CMK (cell line): ENCODE measurements at places on chromosomes 4 and X.
A peak's percentile ranks its signal among the peaks of the same experiment; 100 is the strongest.

DNA sequence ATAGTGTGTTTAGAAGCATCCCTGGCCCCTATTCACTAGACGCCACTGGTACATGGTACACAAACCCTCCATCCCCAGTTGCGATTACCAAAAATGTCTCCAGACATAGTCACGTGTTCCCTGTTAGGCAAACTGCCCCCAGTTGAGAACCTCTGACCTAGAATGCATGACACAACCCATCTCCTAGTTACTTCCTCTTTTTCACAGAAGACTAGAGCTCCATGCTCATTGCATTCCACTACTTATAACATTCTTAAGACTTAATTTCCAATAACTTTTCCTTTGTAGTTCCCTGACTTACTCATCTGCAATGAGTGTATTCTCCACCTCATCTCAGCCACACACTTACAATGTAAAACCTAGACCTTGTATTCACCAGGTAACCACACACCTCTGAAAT is 68.6 kb downstream of the PRSS12 start:
- DNase-seq = no peak

GRCh38 chr4:141646969-141647368 is 10.6 kb downstream of the IL15 start:
- no peak for DNase-seq

- DNase-seq = no peak
Measured at GRCh38 chrX:103883533-103883932, 51.5 kb upstream of the RAB9B start.

DNA sequence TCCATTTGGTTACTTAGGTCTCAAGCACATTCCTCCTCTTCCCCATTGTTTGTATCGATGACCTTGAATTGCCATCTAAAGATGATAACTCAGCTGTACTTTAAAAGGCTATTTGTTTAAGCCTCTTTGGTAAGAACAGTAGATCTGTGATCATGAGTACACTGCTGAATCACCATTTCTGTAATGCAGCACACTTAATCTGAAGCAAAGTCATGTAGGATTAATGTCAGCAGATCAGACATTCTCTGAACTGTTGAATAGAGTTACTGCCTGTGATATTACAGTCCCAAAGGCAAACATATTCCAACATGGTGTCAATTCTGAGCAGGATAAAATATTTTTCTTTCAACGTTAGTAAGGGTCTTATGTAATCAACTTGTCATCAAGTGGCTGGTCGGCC is 631.6 kb downstream of the TECRL start:
- DNase-seq = no peak

- no peak for DNase-seq
Measured at GRCh38 chr4:133584714-133585113, 435.6 kb downstream of the PCDH10 start.

GRCh38 chr4:167717495-167717894 is 374.8 kb upstream of the ANXA10 start:
- DNase-seq = no peak

DNA sequence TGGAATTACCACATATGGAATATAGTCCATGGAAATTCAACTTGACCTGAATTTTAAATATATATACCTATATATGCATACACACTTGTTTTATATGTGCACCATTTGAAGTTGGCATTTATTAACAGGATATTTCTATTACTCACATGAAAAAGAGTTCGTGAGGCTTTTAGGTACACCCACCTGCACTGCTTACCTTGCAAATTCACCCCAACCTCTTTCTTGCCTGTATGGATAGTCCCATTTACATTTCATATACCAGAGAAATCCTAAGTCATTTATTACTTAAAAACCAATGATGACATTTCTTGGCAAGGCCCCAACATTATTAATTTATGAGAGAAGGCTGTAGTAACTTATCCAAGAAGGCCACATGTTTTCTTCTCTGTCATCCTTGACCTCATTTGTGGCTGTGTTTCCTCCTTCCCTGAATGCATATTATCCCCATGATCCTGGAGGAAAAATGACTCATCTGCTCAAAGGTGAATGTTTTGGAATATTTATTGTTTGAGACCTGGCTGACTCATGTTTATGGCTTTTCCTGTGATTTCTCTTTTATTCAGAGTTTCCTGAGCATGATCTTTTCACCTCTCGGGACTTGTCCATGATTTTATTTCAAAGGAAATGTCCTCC is 62.2 kb upstream of the FAM241A start:
- no peak for DNase-seq

DNA sequence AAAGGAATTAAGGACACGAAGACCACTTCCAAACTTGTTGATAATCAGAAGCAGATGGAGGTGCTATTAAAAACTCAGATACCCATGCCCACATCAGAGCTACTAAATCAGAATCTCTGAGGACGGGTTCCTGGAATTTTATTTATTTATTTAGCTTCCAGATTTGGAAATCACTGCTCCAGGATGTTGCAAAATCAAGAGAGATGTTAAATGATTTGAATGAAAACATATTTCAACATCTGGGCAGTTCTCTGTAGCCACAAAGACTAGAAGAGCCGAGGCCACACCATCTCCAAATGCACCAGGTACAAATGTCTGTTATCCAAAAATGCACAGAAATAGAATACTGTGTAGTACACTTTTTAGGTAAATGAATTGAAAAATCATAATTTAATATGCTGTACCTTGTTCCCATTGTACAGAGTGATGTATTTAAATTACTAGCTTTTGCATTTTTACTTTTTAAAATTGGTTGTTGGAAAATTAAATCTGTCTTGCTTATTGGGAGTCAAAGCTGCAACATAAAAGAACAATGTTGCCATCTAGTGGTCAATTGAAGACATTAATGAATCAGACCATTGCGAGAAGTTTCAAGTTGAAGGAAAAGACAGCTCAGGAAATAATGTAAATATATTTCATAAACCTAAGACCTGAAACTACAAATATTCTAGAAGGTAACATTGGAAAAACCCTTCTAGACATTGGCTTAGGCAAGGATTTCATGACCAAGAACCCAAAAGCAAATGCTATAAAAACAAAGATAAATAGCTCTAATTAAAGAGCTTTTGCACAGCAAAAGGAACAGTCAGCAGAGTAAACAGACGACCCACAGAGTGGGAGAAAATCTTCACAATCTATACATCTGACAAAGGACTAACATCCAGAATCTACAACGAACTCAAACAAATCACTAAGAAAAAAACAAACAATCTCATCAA is 151.3 kb upstream of the TTC29 start:
- peak; percentile 20 for DNase-seq

DNA sequence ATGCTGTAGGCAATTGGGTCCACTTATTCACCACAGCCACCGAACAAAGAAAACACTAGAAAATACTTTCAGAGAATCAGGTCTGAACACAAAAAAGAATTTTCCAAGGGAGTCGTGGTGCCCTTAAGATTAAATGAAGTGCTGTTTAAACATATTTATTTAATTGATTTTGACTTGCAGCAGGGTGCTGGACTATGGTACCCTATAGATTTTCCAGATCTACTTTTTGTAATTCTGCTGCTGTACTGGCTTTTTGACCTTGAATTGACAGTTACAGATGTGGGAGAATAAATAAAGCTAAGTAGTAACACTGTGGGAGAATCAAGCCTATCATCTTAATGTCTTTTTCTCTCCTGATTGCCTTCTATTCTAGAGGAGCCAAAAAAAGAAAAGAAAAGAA is 735.3 kb upstream of the FTHL17 start:
- DNase-seq = no peak

GRCh38 chr4:118732591-118733330 is 47.6 kb downstream of the METTL14 start:
- no peak for DNase-seq

DNA sequence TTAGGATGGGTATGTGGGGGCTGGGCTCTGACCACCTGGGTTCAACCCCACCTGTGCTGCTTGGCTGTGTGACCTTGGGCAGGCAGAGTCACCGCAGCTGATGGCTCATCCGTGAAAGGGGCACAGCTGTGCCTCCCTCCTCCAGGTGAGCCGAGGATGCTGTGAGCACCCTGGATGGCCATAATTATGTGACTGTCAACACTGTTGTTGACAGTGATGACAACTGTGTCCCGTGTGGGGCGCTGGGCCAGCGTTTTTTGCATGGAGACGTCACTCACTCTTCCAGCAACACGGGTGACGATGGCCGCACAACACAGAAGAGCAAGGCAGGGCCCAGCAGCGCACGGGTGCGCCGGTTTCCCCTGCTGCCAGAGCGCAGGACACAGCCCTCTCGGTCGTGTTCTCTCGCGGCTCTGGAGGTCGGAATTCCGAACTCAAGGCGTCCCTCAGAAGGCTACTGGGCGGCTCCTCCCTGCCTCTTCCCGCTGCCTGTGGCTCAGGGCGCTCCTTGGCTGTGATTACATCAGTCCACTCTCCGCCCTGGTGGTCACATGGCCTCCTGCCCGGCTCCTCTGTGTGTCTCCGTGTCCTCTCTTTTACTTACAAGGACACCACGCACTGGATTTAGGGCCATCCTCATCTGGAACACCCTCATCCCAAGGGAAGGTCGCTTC is 1.3 kb downstream of the SH3TC1 start:
- no peak for DNase-seq

DNA sequence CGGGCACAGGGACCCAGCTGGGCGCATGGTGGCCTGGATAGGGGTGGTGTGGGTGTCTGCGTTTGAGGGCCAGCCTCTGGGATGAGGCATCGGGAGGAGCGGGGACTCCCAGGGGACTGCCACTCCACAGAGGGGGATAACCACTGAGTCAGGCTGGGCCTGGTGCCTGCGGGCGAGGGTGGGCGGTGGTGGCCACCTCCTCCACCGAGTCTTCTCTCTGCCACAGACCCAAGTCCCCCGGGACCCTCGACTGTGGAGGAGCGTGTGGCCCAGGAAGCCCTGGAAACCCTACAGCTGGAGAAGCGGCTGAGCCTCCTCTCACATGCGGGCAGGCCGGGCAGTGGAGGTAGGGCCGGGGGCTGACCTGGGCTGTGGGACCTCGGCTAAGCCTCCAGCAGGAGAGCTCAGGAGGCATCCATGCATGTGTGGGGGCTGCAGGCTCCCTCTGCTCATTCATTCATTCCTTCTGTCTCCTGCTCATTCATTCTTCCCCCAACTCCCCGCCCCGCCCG is 26.4 kb downstream of the DOK7 start:
- no peak for DNase-seq

- no peak for DNase-seq
Measured at GRCh38 chrX:48468247-48468671, 1.8 kb downstream of the SLC38A5 start.

DNA sequence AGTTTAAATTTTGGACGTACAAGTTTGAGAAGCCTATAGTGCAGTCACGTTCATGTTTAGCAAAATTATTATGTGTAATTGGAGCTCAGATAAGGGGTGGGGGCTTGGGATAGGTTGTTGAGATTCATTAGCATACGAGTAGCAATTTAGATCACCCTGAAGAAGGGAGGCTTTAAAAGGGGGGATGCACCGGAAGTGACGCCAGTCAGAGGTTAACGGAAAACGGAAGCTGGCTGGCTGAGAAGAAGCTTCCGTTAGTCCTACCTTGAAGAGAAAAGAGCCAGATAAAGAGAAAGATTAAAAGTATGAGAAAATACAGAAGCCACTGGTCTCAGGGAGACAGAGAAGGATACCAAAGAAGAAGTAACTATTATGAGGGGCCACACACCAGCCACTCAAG is 1.1 kb upstream of the NXT2 start:
- DNase-seq = no peak

DNA sequence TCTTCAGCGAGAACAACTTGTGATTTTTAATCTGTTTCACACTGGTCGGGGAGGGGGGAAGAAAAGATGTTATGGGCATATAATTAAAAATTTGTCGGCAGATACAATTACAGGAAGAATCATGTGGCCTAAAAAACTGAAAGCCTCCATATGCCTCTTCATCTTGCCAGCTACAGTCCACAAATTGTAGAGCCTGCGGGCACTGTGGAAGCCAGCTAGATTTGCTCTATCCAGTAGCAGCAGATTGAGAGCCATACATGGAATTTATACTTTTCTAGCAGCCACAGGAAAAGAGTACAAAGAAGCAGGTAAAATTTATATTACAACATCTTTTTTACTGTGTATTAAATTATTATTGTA is 147.3 kb downstream of the TBL1X start:
- DNase-seq = no peak

DNA sequence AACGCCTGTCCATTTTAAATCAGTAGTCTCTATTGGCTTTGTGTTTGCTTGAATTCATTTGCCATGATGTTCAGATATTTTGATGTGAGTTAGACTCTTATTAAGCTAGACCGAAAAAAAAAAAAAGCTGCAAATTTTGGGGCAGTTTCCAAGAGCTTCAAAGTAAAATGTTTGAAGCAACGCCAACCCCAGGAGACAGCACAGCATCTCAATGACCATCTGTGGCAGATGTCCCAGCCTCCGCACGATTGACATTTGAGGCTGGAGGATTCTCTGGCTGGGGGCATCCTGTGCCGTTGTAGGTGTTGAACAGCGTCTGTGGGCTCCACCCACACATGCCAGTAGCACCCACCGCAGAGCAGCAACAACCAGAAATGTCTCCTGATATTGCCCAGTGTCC is 17.1 kb upstream of the ARSF start:
- DNase-seq = no peak

- DNase-seq = no peak
Measured at GRCh38 chr4:158043971-158044618, 128.7 kb downstream of the GASK1B start.

DNA sequence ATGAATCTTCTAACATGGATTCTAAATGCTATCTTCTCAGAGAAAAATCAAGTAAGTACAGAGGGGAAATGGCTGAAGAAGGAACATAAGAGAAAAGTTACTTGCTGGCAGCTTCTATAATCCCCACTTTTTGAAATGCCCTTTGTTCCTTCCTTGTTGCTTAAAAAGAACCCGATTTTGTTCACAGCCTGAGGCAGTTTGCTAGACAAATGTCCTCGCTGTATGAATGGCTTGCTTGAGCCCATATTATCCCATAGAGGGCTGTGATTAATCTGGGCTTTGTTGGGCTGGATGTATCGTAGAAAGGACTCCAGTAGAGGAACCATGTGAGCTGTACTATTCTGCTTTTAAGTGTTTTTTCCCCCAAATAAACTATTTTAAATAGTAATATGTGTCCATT is 134.3 kb upstream of the FGF13 start:
- DNase-seq = no peak

GRCh38 chrX:68721546-68721945 is 74.1 kb downstream of the STARD8 start:
- DNase-seq = no peak

DNA sequence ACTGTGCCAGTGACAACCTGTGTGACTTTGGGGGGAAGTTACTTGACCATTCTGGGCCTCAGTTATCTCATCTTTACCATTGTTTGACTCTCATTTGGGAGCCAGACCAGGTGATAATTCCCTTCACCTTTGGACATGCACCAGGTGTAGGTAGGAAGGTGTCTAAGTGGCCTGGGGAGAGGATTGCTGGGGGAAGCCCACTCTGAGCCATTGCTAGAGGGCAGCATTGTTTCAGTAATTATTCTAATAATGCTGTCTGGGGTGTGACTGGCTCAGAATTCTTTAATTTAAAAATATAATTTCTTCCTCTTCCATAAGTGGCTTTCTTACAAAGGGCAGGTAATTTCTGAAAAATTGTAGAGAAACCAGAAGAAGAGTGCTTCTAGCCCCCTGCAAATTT is 104.3 kb downstream of the RTL9 start:
- DNase-seq = no peak

DNA sequence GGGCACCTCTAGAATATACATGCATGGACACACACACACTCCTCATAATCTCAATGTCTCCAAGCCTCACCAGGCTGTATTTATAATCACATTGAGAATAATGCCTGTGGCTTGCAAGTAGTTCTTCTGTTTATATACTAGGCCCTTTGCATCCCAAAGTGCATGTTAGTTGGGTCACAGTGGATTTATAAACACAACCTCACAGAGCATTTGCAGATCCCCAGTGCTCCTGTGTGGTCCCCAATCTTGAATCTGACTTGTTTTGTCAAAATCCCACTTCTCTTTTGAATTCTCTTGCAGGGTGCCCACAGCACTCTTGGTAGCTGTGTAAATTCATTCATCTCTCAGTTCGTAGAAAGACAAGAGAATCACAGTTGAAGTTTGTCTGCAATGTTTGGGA is 49.6 kb upstream of the PROM1 start:
- no peak for DNase-seq
